ENCODE measurements at places on chromosomes 13 and 19.

DNA sequence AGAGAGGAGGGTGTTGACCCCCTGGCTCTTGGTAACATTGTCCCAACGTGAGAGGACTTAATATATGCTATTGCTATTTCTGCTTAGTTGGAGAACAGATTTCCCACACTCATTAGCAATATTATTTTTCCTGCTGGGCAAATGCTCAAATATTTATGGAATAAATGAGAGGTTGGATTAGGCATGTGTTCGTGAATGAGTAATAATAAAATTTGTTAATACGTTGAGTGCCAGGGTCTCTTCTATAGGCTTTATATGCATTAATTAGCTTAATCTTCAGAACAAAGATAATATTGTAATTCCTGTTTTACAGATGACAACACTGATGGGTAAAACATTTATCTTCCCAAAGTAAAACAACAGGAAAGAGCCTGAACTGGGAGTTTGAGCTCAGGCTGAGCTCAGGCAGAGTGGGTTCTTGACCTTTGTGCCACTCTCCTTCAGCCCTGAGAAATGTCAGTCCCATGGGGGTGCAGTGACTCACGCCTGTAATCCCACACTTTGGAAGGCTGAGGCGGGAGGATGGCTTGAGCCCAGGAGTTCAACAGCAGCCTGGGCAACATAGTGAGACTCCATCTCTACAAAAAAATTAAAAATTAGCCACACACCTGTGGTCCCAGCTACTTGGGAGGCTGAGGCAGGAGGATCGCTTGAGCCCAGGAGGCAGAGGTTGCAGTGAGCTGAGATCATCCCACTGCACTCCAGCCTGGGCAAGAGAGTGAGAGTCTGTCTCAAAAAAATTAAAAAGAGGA, 1.2 kb downstream of the ZNF233 start:
- no peak for DNase-seq

GRCh38 chr13:111401755-111402154, 81.3 kb downstream of the TEX29 start:
- DNase-seq, result no peak

GRCh38 chr13:64767054-64767453, 2463.1 kb downstream of the PCDH9 start:
- no peak for DNase-seq

DNA sequence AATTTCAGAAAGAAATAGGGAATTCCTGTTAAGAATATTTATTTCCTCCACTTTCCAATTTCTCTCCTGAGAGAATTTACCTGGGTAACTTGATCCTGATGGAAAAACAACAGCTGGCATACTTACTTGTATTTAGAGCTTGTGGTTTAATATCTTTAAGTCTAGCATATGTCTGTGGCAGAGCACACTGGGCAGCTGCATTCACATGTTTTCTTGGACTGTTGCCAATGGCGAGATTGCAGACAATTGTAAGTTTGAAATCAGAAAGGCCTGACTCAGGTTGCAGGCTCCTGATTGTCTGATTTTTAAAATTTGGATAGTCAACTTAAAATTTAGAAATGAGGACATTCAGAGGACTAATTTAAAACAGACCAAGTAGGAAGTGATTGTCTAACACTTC, 66.9 kb downstream of the NHLRC3 start:
- DNase-seq, result no peak

- DNase-seq, result no peak
Observed at GRCh38 chr13:41407380-41407779, 50.0 kb upstream of the RGCC start.

DNA sequence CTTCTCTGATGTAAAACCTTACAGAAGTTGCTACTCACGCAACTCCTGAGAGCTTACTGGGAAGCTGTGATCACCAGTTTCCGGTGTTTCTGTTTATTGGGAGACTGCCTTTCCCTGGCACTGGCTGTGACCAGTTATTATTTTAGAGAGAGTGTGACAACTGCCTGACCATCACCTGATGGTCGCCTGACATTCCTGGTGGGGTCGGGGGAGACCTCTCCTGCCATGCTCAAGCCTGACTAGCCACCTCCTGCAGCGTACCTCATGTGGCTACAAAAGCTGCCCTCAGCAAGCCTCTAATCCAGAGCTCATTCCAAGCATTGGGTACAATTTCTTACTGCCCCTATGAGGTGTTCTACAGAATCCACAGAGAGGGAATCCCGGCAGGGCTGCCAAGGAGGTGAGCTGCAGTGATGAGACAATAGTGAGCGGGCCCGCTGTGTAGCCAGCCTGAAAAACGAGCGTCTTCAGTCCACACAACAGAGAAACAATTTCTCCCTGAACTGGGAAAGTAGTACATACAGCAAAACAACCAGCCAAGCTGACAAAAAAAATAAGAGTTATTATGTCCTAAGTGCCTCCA, 28.7 kb downstream of the GJA3 start:
- DNase-seq, result no peak

DNA sequence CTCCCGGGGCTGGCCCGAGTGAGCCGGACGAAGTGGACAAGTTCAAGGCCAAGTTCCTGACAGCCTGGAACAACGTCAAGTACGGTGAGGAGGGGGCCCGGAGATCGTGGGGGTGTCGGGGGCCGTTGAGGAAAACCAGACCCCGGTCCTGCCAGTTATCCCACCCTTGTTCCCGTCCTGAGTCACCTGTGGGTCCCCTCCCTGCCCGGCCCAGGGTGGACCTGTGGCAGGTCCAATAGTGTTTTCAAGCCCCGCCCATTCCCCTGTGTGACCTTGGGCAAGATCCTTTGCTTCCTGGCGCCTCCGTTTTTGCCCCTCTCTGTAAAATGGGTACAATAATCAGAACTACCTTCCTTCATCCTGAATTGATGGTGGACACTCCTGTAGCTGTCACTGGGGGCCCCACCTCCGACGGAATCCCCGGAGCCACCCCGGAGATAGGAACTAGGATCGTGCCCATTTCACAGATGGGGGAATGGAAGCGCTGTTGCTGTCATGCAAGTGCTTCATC, 593 bp downstream of the ATG4D start:
- peak; percentile 43 for DNase-seq

GRCh38 chr19:14683439-14683838, 6.4 kb upstream of the ZNF333 start:
- no peak for DNase-seq

GRCh38 chr13:20353973-20354372, 121.9 kb upstream of the GJB6 start:
- DNase-seq, result peak; percentile 84

GRCh38 chr19:10214784-10215183, 16.3 kb downstream of the S1PR2 start:
- peak; percentile 86 for DNase-seq

DNA sequence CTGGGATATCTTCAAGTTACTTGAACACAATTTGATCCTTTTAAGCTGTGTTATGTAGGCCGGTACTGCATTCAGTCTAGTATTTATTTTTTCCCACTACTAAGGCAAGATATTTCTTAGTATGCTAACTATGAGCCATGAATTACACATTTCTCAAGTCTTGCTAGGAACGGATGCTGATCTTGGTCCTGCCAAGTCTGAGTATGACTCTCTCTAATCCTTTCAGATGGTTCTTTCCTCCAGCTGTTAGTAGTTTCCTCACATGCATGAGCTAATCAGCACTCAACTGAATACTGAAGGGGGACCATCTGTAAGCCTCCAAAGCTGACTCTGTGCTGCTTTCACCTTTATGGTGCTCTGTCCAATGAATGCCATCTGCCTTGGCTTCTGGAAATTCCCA, 460.3 kb downstream of the KCTD12 start:
- no peak for DNase-seq

DNA sequence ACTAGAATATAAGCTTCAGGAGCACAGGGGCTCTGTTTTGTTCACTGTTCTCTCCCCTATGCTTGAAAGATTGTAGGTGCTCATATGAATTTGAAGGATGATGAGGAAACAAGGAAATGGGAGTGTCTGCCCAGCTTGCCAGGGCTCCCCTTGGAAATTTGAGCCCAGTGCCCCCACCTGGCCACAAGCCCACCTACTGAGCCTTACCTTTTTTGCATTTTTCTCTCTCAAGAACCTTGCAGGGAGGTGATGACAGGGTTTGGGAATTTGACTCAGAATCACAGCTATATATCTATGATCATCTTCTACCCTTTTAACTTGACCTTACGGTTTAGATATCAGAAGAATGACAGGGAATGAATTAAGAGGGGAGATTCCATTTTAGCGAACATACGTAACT, 33.8 kb downstream of the SERP2 start:
- no peak for DNase-seq

DNA sequence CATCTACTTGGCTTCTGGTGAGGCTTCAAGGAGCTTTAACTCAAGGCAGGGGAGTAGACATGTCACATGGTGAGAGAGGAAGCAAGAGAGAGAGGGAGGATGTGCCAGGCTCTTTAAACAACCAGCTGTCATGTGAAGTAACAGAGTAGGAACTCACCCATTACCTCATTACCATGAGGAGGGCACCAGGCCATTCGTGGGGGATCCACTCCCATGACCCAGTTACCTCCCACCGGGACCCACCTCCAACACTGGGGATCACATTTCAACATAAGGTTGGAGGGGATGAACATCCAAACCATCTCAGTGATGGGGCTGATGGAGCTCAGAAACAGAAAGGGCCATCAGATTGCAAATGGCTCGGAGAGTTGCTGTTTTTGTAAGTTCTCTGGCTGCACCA, 12.9 kb downstream of the VSTM2B start:
- DNase-seq, result no peak

DNA sequence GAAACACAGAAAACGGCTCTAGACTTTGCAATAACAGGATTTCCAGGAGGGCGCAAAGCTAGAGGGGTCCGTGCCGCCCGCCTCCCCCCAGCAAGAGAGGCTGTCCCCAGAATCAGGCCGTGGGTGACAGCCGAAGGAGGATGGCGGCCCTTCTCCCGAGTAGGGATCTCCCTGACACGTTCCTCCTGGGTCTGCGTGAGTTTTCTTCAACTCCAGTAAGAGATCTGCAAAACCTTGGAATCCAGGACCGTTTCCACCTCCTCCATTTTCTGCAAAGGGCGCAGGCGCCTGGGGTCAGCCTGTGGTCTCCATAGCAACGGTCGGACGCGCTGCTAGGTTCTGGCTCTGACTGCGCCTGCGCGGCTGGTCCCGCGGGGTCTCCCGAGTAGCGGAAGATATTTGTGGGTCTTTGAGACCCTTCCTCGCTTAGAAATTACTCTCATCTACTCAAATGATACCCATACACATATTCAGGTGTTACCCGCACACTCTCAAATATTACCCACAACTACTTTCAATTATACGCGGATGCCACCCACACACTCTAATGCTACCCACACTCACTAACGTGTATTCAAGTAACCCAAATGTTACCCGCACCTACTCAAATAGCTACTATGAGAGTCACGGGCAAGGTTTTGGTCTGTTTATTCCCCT, 2.1 kb downstream of the PNMA8C start:
- DNase-seq, result peak; percentile 37

GRCh38 chr13:113888701-113889330, 24.9 kb upstream of the GAS6 start:
- DNase-seq, result no peak

GRCh38 chr13:107202371-107203023, 634.6 kb upstream of the ARGLU1 start:
- DNase-seq, result no peak

DNA sequence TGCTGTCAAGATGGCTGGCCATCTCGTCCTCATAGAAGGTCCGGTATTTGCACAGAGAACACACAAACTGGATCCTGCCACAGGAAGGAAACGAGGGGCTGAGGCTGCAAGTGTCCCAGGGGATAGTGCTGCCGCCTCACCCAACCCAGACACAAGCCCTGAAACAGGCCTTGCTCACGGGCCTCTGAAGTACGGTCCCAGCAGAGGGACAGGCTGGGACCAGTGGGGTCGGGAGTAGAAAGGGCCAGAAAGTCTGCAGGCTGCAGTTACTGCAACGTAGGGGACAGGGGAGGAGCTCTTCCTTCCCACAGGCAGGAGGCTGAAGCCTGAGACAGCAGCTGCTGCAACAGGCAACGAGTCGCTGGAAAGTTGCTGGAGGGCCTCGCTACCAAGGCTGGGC, 18.2 kb upstream of the AKAP8 start:
- DNase-seq, result no peak

DNA sequence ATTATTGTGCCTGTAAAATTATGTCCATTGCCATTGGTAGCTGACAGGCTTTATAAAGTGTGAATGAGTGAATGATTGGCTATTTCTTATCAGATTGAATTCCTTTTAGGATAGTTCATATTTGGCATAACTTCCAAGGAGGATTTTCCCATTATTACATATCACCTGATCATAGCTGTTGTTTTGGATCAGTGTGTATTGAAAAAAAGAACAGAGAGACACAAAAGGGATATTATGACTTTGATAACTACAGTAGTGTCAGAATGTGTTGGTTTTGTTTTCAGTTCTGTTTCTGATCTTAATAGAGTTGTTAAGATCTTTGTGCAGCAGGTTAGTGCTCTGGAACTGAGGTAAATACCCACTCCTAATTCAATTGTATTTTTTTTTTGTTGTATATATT, 103.8 kb downstream of the LRCH1 start:
- DNase-seq, result peak; percentile 56

DNA sequence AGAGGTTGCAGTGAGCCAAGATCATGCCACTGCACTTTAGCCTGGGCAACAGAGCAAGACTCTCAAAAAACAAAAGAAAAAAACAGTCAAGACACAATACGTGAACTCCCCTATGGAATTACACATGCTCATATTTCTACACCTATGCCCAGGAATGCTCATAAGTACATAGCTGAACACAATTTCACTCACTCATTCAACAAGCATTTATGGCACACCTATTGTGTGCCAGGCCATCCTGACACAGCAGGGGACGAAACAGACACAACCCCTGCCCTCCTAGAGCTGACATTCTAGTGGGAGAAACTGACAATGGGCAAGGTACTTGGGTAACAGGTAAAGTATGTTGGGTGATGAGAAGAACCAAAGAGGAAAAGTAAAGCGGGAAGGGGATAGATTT, 9.5 kb downstream of the AXL start:
- DNase-seq, result no peak

DNA sequence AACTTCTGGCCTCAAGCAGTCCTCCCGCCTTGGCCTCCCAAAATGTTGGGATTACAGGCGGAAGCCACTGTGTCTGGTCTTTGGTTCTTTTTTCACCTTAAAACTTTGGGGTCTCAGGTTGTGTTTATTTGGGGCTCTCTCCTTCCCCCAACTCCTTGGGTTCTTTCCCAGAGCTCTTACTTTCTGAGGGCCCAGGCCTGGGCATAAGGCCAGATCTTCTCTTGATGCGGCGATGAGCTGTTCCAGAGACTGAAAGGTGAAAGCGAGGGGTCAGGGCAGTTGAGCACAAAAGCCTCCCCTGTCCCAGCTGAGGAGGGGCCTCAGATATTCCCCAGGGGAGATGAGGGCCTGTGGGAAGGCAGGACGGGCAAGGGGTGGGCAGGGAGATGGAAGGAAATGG, 7.1 kb downstream of the POLR1G start:
- DNase-seq, result no peak

- no peak for DNase-seq
Observed at GRCh38 chr13:80360453-80360800, 19.5 kb upstream of the SPRY2 start.

GRCh38 chr13:95841894-95842293, 165.0 kb downstream of the DNAJC3 start:
- no peak for DNase-seq

GRCh38 chr19:38667661-38668171, 20.3 kb downstream of the ACTN4 start:
- DNase-seq, result no peak
